ENCODE measurements at places on chromosomes 12 and 14. TPM values are rescaled to one million over a fixed set of nuclear protein-coding genes. Genes with fewer than 3 reads are reported as not detected.

- DNase-seq: no peak
Measured at GRCh38 chr12:53346491-53346890, 10.3 kb upstream of the SP7 start.

COL2A1 gene
- total RNA-seq: 0.14 TPM

NDUFA12 gene
- 118 TPM for total RNA-seq

- no peak for DNase-seq
Measured at GRCh38 chr12:115375186-115375991, 691.4 kb upstream of the TBX3 start.

DNA sequence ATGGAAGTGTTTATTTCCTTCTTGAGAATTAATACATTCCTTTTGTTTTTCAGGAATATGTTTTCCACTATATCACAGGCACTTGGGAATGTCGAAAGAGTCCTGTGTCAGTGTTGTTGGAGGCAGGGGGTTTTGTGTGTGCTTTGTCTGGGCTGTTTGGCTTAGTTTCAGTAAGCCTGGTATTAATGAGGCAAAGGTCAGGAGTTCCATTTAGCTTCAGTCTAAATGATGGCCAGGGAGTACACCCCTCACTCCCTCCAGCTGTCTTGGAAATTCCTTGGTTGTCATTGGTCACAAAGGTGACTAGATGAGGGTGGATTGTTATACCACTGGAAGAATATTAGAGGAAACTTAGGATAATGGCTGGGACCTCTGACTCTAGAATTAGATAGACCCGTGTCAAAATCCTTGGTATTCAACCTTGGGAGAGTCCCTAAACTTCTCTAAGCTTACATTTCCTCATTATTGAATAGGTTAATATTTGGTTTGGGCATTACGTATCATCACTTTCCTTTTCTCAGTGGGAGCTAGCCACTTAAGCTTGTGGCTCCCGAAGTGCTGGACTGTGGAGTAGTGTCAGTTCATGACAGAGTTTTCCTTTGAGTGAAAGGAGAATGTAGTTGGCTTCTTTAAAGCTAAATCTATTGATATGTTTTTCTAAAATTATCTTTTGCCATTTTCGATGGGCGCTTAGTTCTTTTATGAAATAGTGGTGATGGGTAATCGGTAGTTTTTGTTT lies 5.2 kb downstream of the FRS2 start:
- DNase-seq: no peak

AKAP5 gene
- total RNA-seq: 1.9 TPM

DNA sequence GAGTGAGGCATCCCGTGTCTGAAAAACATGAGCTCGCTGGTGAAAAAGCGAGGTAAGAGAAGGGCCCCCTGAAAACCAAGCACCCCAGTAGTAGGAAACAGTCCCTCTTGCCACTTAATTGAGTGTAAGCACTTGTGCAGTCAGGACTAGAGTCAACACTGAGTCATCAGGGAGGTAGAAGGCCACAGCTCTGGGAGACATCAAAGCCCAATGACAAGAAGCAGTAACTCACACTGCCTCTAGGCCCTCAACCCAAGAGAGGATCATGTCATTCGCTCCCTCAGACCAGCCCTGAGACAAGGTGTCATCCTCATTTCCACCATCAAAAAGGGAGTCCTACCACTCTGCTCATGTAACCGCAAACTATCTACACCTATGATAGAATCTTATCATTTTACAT lies 17.8 kb downstream of the POMT2 start:
- peak; percentile 86 for DNase-seq

DNA sequence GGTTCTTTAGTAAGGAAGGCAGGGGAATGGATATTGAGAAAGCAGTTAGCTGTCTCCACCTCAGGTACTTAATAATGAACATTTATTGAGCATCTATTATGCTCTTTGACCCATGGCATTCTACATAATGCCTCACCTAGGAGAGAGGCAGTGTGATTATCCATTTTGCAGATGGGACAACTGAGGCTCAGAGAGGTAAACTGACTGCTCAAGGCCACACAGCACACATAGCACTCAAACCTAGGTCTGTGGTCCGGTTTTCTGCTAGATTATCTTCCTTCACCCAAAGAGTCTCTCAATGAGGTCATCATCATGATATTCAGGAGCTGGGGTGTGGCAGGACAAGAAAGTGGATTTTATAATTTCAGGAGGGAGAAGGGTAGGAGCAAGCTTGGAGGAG lies 199.1 kb upstream of the LHX5 start:
- DNase-seq: no peak

GRCh38 chr12:62575036-62575435 lies 108.4 kb downstream of the MON2 start:
- no peak for DNase-seq

- DNase-seq: no peak
Measured at GRCh38 chr12:106239241-106239950, 8.4 kb downstream of the CKAP4 start.

DNA sequence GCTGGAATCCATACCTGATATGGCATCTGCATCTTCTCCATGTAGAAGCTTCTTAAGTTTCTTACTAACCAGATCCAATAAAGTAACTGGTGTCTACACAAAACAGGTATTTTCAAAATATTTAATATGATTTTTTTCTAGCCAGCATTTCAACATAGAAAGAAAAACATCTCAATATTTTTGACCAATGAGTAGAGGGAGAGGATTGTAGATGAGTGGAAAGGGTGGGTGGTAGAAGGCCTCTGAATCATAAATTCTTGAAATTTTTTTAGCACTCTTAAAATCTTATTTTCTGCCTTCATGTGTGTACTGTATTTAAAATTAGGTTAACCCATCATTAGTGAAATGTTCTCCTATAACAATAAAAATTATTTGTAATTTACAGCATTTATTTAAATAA lies 18.0 kb downstream of the DEPDC4 start:
- no peak for DNase-seq

- no peak for DNase-seq
Measured at GRCh38 chr12:96890331-96890730, 16.7 kb upstream of the NEDD1 start.

GRCh38 chr12:122876731-122877130 lies 19.2 kb downstream of the VPS37B start:
- no peak for DNase-seq

FAM222A gene
- 0.55 TPM for total RNA-seq

GRCh38 chr14:81384900-81385299 lies 15.2 kb downstream of the STON2 start:
- no peak for DNase-seq

CRACR2A gene
- total RNA-seq: 20.0 TPM

GRCh38 chr12:69066492-69067373 lies 133.8 kb upstream of the CPM start:
- no peak for DNase-seq

TSPAN8 gene
- not detected for total RNA-seq

SINHCAF gene
- 216 TPM for total RNA-seq

- peak; percentile 16 for DNase-seq
Measured at GRCh38 chr12:62785941-62786559, 148.9 kb downstream of the PPM1H start.

DNA sequence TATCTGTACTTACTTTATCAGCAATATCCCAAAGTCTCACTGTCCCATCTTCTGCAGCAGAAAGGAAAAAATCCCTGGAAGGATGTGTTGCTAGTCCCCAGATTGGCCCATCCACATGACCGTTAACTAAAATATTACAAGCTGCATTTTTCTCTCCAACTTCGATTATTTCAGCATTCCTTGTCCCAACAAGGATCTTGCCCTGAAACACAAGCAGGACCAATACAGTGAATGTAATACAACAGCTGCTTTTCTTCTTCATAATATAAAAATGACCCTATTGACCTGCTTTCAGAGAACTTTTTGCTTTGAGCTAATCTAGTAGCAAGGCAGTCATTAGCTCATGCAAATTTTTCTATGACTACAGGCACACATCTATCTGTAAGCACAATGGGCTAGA lies 58.3 kb downstream of the ZC3H14 start:
- no peak for DNase-seq

DNA sequence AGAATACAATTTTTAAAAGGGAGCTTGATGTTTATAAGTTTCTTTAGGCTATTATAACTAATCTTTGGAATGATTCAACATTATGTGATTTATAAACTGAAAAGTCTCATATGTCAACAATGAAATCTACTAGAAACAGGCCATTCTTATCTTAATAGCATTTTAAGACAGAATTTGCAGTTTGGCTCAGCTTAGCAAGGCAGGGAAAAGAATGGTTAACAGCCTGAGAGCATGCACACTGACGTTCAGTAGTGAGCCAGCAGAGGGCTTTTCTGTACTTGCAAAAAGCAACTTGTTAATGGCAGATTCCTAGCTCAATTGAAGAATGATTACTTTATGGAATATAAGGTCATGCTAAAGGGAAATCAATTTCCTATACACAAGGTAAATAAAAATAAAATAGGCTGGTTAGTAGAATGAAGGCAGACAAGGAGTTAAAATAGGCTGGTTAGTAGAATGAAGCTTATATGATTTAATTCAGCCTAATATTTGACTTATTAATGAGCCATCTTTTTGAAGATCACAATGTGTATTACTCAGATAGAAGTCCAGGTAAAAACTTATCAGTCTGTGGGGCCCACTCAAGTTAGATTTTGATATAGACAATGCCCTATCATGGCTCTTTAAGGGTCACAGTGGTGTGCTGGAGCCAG lies 95.9 kb downstream of the OTOGL start:
- DNase-seq: no peak

DNA sequence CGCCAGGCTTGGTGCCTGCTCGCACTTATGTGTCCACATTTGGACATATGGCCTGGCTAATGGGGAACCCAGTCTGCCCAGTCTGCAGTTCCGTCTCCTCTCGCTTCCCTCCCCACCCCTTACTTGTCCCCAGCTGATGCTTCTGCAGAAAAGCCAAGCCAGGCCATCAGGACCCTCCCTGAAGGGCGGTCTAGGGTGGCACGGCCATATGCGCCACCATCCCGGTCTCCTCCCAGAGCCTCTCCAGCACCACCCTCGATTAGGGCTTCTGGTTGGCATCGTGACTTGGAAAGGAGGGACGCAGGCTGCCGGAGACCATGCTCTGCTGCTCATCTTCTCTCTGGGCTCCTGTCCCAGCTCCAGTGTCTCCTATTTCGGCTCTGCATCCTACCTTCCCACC lies 54.6 kb downstream of the CALM1 start:
- DNase-seq: no peak

DNA sequence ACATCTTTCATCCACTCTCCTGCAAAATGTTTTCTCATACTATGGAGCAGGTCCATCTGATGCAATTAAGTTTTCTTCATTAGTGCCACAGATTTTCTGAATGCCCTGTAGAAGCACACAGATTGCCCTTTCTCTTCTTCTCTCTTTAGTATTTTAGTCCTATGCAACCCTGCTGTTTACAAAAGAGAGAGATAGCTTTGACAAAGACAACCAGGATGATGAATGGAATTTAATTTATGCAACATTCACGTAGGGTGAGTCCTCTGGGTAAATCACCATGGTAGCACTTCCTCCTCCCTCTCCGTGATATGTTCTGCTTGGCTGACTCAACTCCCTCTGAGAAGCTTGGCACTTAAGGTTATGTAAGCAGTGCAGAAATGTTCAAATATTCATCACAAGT lies 400.9 kb upstream of the PDE3A start:
- no peak for DNase-seq

GRCh38 chr12:89856431-89856830 lies 147.8 kb upstream of the ATP2B1 start:
- peak; percentile 6 for DNase-seq

DNA sequence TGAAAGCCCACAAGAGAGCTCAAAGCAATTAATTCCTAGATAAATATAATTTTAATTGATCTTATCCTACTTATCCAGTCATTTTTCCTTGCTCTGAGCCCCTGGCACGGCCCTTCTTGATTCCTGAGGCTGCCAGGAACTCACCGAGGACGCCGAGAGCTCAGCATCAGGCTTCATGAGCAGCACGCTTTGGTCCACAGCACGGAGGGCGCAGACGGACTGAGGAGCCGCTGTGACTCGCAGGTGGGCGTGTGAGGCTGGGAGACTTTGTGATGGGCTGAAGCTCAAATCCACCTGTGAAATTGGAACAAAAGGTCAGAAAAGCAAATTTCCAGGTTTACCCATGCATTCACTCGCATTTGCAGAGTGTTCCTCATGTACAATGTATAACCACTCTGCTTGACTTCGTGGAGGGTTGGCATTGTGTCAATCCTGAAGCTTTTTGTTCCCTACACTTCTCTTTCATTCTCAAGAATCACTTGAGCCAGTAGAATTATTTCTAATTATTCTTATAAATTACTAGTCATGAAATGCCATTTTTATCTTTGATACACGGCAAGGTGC lies 17.2 kb downstream of the A2M start:
- no peak for DNase-seq

GRCh38 chr12:131795690-131796410 lies 32.3 kb upstream of the MMP17 start:
- DNase-seq: no peak

GRCh38 chr14:22176957-22177356 lies 412.1 kb downstream of the DAD1 start:
- DNase-seq: no peak

MYF6 gene
- total RNA-seq: not detected

- DNase-seq: no peak
Measured at GRCh38 chr14:92551044-92551841, 37.7 kb downstream of the RIN3 start.

KRT74 gene
- 0.12 TPM for total RNA-seq

All from activated T-cell treated with anti-CD3 and anti-CD28 coated beads, Interleukin-2, amount 50 U/mL, for 72 hours (primary cell).